A673 (cell line): ENCODE measurements at places on chromosomes 3 and 15. TPM values are rescaled to one million over a fixed set of nuclear protein-coding genes. Genes with fewer than 3 reads are reported as not detected.
A peak's percentile ranks its signal among the peaks of the same experiment; 100 is the strongest.

Gene NEIL1
- total RNA-seq: 3.8 and 11.1 TPM in 2 replicates

Gene ADIPOQ
- not detected in 2 replicates for total RNA-seq

Gene VIPR1
- 0.26 and 0.31 TPM in 2 replicates for total RNA-seq

DNA sequence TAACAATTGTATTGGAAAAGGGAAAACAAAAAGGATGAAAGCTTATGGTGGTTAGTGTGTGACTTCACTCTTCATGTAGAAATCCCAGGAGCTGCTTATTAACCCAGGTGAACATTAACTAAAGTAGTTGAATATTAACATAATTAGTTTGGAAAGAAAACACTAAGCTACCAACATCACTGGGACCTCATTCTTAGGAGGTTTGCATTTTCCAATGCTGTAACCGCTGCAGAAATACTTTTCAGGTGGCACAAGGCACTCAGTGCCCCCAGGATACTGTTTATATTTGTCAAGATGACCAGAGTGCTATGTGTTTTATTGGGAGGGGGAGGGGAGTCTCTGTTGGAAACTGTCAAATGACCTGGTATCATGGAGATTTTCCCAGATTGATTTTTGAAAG is 25.9 kb upstream of the VILL start:
- no peak overlapping the region for H3K27ac ChIP-seq
- H3K27me3 ChIP-seq: no peaks in the 10 kb centered on the region
- H3K36me3 ChIP-seq: no peaks in the 10 kb centered on the region
- DNase-seq: no peak

GRCh38 chr3:117719316-117719926 is 1009.8 kb downstream of the TUSC7 start:
- DNase-seq: peak; percentile 37
- H3K4me1 ChIP-seq: no peaks in the 10 kb centered on the region
- no peaks in the 10 kb centered on the region for H3K27me3 ChIP-seq
- H3K36me3 ChIP-seq: no peaks in the 10 kb centered on the region
- H3K27ac ChIP-seq: no peak overlapping the region
